Calu3 (cell line): ENCODE measurements at places on chromosomes 5 and 9.

DNA sequence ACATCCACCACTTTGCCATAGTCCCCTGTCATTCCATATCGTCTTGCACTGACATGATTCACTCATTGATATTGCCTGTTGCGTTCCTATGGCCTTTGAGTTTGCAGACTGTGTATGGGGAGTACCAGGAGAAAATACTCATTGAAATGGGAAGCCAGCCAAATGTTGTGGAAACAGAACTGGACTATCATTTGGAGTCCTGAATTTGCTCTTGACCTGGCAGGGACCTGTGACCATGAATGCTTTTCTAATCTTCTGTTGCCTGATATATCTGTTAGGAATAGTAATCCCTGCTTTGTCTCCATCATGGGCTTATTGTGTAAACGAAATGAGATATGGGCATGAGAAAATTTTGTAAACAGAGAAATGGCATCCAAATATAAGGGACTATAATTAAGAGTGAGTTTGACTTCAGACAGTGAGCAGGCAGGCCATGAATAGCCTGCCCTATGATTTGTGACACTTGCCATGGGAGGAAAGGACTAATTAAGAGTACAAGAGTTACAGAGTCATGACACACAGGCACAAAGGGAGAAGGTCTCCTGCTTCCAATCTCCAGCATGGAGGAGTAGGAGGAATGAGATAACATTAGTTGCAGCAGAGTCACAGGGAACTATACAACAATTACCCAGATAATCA lies 572.9 kb upstream of the SGCD start:
- DNase-seq = no peak

GRCh38 chr9:99052815-99053715 lies 51.8 kb upstream of the TGFBR1 start:
- DNase-seq = no peak

DNA sequence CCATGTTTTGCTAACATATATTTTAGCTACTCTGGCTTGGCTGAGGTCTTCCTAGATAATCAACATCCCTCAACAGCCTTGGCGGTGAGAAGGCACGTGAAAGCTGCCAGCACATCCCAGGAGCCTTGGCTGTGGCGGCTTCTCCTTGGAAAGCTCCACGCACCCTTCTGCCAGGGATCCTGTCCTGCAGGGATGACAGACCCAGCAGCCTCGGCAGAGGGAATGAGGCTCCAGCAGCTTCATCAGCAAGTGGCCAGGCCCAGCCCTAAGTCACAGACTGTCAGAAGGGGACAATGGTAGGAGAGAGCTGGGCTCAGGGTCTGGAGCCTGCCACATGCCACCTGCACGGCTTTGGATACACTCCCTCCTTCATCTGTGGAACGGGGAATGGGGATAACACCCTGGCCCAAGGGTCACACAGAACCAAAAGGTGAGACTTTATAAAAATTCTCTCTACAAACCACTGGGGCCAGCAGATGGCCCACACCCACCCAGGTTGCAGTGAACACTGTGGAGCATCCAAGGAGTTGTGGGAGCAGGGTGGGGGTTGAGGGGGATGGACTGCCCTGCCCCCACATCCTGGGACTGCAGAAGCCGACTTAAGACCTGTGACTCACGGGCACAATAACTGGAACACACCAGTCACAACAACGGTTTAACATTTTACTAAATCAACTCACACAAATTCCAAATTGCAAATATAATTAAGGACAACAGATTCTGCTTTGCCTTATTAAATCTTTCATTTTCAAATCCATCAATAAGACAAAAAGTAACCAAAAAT lies 65.1 kb downstream of the MACROH2A1 start:
- no peak for DNase-seq

- DNase-seq = no peak
Measured at GRCh38 chr9:111605041-111605559, 5.7 kb upstream of the PTGR1 start.

GRCh38 chr9:113516840-113517577 lies 53.5 kb downstream of the RGS3 start:
- DNase-seq = no peak

DNA sequence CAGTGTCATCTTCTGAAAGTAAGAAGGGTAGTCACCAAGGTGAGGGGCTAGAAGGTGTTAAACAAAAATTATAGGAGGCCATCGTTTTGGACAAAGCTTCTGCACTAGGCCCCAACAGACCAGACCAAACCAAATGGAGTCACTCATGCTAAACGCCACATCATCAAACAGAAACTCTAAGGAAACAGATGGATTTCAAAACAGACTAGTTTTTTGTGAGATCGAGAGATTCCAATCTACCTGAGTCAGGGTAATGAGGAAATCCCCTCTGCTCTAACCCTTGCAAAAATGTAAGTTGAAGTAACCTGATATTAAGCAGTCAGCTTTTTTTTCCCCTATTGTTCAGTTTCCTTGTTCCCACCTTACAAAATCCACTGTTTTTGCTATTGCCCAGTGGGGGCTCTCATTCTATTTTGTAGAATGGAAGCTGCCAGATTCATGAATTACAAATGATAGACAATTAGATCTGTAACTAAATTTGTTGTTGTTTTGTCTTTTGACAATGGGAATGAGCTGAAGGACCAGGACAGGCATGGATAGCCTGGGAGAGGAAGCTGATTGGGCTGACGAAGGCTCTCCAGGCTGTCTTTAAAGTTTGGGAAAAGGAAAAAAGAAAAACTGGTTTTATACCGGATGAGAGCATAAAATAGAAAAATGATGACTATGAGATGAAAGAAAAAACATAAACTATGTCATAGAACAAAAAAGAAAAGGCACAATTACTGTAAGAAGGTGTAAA lies 94.7 kb upstream of the ADAMTSL1 start:
- DNase-seq = peak; percentile 13

DNA sequence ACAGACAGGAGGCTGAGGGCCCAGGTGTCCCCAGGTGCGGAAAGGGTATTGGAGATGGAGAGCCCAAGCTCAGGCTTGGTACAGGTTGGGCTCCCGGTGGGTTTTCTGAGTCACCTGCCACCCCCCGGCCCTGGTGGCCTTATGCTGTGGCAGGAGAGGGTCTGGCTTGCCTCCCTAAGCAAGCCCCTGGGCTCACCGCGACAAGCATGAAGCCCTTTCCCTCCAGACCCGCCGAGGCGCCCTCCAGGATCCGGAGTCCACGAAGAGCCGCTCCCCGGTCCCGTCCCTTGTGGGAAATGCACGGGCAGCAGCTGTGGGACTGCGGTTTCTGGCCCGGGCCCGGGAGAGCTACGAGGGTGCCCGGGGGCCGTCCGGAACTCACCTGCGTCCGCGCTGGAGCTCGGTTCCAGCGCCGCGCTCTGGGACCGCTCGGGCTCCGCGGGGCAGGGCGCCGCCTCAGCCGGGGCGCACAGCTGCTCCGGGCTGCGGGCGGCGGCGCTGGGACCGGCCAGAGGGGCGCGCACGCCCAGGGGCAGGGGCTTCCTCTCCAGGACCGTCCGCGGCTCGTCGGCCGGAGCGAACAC lies 757 bp downstream of the SAPCD2 start:
- DNase-seq = no peak

GRCh38 chr9:77673941-77674791 lies 26.0 kb upstream of the GNA14 start:
- DNase-seq = no peak
